ENCODE measurements at places on chromosomes 13 and 19.
A peak's percentile ranks its signal among the peaks of the same experiment; 100 is the strongest.

DNA sequence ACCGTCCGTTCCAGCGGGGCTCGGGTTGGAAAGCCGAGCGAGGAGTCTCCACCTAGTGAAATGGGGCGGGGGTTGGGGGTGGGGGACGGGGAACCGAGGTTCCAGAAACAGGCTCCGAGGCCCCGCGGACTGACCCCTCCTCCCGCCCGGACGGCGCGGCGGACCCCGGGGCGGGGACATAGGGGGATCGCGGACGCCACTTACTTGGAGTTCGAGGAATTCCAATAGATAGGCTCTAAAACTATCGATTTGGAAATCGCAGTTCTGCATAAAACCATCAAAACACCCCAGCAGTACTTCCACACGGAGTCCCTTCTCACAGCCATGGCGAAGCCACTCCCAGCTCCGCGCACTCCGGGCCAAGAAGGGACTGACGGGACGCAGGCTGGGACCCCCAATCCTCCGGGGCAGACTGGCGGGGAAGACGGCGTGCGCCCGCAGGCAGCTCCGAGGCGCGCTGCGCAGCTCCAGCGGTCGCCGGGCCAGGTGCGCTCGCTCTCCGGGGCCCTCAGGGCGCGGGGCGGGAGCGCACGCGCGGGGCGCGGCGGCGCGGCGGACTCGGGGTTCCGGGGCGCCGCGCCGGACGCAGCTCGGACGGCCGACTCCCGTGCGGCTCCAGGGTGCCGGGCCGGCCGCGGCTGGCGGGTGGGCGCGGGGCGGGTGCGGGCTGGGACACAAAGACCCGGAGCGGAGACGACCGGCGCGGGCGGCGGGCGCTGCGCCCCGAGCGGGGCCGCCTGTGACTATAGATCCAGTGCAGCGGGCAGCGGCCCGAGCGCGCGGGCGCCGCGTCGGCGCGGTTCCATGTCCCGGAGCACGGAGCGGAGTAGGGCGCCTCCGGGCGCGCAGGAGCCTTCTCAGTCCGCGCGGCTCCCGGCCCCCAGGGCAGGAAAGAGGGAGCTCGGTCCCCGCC, 567 bp downstream of the EFNB2 start:
- peak; percentile 67 for DNase-seq

DNA sequence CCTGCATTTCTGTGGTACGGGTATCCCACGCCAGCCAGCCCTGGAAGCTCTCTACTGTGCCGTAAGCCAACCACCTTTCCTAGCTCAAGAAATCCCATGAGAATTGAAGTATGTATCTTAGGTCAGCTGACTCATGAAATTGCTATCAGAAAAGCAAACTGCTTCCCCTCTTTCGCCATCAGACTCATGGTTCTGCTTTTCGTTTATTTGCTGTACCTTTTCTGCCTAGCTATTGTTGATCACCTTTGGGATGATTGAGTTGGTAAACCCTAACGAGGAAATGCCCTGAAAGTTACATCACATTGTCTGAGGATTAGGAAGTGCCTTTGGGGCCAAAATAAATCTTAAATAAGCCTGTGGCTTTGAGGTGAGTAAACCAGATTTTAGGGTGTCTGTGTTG, at the start of gene ADGRE3:
Gene ADGRE3, minus strand, starts transcription at position 81 of the 400 bp plus-strand sequence. Its CDS starts 74 bp downstream, at position 7.
- no peak for DNase-seq

- DNase-seq = no peak
Measured at GRCh38 chr13:73482556-73482955, 423.8 kb downstream of the KLF5 start.

GRCh38 chr13:97234742-97235141, 12.6 kb downstream of the MBNL2 start:
- no peak for DNase-seq

- DNase-seq = no peak
Measured at GRCh38 chr19:30596813-30597399, 224.7 kb downstream of the ZNF536 start.

DNA sequence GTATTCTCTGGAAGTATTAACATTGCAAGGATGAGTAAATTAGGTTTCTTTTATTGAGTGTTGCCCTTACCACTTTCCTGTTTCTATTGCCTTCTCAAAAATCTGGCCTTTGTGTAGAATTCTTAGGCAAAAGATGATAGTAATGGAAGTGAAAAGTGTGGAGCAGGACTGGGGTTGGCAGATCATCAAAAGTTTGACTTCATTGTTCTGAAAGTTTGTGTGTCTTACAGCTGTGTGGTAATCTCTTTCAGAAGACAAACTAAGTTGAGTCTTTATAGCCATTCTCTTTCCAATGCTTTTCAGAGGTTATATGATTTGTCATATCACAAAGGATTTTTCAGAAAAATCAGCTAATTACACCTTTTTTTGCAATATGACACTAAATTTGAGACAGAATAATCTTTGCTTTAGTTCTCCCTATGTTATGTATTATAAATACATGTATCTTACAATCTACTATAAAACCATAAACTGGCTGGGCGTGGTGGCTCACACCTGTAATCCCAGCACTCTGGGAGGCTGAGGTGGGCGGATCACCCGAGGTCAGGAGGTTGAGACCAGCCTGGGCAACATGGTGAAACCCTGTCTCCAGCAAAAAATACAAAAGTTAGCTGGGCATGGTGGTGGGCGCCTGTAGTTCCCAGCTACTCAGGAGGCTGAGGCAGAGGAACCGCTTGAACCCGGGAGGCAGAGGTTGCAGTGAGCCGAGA, 8.7 kb upstream of the KCNRG start:
- DNase-seq = no peak

DNA sequence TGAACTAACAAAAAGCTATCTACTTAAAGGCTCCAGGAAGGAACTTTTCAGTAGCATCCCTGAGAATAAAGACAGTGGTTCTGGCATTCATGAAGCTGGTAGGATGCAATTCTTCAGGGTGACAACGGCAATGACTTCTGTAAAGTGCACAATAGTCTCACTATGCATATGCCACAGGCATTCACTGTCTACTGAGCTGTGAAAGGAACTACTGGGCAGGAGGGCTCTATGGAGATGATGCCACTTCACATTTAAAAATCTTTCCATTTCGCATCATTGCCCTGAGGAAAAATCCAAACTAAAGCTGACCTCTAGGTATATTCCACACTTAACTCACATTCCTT, 2020.6 kb upstream of the PCDH20 start:
- no peak for DNase-seq

GRCh38 chr19:32345261-32346207, at the start of gene ZNF507:
ZNF507 (plus strand) TSS chr19:32345610; CDS start chr19:32352831, 7,221 bp downstream.
- DNase-seq = peak; percentile 55

- DNase-seq = no peak
Measured at GRCh38 chr13:46119883-46120614, 15.2 kb upstream of the CPB2 start.

- DNase-seq = no peak
Measured at GRCh38 chr13:88919970-88920628, 1248.9 kb downstream of the SLITRK5 start.

GRCh38 chr13:42750794-42751193, 30.6 kb upstream of the FAM216B start:
- DNase-seq = no peak

GRCh38 chr13:51494156-51494555, 41.3 kb upstream of the INTS6 start:
- no peak for DNase-seq

GRCh38 chr13:111659842-111660241, 339.4 kb downstream of the TEX29 start:
- DNase-seq = no peak

DNA sequence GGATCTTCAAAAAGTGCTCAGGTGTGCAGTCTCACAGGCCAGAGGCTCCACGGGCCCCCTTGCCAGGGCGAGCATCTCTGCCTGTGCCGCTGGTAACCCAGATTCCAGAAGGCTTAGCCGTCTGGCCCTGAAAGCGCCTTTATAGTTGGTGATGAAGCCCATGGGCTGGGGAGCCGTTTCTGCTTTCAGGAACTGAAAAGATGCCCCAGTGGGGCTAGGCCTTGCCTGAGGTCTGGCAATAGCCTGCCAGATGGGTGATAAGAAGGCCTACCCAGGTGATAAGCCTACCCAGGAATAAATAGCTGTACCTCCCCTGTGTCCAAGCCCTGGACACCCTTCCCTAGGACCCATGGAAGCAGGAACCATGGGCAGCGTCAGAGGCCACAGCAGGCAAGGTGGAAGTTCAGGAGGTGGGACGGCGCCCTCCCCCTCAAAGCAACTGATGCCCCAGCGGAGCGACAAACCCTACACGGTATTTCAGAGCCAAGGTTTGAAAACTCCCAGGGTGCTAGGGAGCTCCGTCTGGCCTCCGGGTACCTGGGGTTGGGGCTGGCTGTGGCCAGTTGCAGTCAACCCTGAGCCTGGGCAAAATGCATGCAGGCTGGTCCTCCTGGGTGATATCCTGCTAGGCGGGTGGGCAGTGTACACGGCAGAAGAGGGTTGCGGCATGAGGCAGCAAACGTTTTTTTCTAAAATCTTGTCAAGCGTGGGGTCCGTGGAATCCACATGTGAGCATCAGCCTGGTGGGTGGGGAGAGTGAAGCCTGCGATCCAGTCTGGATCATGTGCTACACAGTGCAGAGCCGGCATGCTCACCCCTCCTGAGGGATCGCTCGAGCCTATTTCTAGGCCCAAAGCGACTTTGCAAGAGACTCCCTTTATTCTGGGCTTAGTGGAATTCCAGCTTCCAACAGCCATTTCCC, 45.3 kb downstream of the ACTN4 start:
- DNase-seq = no peak

GRCh38 chr13:20521364-20522115, 4.1 kb downstream of the CRYL1 start:
- DNase-seq = no peak

- DNase-seq = no peak
Measured at GRCh38 chr19:11194656-11195558, 2.4 kb downstream of the KANK2 start.

- no peak for DNase-seq
Measured at GRCh38 chr19:33134571-33135041, 2.7 kb downstream of the WDR88 start.

DNA sequence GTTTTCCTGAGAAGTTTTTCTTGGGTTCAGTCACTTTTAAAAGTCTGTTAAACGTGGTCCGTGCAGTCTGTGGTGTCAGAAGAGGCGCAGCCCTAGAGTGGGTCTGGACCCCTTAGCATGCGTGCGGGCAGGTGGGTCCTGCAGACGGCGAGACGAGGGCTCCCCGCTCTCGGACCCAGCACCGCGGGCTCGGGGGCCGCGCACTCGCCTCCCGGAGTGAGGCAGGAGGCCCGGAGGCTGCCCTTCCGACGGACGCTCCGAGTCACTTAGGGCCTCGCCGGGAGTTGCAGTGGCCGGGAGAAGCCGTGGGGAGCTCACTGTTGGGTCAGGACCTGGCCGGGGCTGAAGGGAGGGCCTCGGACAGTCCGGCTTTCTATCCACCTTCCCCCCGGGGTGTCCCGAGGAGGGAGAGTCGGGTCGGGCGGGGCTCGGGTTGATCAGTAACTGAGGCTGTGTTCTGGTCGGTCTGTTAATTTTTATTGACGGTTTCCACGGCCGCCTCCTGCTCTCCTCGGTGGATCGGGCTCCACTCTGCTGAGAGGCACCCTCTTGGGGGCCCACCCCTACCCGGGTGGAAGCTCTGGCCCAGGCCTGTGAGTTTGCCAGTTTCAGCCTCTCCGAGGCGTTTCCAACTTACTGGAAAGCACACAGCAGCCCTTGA, 1.3 kb downstream of the PTBP1 start:
- no peak for DNase-seq

DNA sequence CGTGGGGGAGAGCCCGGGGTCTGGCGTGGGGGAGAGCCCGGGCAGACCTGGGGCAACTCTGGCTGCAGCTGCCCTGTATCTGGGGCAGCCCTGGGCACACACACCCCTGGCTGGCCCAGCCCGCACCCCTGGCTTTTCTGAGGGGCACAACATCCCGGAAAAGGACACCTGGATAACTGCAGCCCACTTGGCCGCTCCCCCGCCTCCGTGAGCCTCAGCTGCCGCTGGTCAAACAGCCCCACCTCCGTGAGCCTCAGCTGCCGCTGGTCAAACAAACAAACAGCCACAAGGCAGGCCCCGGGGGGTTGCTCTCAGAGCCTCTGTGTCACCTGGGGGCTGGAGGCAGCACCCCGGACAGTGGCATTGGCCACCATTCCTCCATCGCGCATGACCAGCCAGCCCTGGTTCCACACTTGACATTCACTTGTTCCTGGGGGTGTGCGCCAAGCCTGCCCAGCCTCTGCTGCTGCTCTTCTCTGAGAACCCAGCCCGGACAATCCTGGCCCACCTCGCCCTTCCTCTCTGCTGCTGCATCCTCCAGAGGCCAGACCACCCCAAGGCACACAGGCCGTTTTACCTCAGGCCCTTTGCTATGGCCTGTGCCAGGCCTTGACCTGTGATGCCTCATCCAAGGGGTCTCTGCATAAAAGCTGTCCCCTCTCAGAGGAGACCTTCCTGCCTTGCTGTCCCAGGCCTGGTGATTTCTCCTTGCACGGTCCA, 19.9 kb downstream of the CEBPG start:
- DNase-seq = no peak

- no peak for DNase-seq
Measured at GRCh38 chr13:113770441-113770840, 11.4 kb downstream of the TMEM255B start.

- DNase-seq = no peak
Measured at GRCh38 chr19:18292462-18292809, 11.0 kb upstream of the JUND start.

- no peak for DNase-seq
Measured at GRCh38 chr19:45215391-45216191, 29.6 kb downstream of the EXOC3L2 start.

DNA sequence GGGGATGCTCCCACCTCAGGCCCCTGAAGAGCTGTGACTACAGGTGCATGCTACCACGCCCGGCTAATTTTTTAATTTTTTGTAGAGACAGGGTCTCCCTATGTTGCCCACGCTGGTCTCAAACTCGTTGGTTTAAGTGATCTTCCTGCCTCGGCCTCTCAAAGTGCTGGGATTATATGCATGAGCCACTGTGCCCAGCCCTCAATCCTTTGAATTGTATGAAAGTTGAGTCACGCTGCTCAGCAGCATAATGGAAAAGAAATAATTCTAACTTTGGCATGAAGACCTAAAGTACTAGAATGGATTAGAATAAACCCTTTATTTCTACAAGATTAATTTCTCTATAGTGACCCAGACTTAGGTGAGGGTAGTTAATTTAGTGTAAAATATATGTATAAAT, 42.4 kb downstream of the MRPS31 start:
- DNase-seq = no peak

DNA sequence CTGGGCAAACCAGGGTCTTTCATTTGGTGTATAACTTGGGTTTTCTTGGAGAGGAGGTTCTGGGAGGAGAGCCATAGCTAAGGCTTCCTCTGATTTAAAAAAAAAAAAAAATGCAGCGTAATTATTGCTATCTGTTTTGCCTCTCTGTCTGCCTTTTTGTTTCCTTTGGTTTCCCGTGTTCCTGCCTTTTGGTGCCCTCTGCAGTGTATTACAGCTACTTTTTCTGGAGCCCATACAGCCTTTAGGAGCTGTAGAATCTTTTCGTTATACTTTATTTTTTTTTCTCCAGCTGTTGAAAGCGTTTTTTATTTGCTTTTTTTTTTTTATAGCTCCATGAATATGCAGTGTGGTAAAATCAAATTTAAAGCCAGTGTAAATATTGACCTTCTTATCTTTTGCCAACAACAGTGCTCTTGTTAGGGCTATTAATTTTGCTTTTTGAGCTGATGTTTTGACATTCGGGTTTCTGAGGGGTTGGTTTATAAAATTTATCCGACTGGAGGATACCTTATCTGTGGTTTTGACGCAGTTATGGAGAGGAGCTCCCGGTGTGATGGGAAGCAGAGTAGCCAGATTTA, 38.1 kb downstream of the ZNF493 start:
- DNase-seq = no peak
